ENCODE measurements at places on chromosomes 5 and 9.

GRCh38 chr9:132408521-132408920 lies 1.5 kb upstream of the CFAP77 start:
- no peak for DNase-seq

DNA sequence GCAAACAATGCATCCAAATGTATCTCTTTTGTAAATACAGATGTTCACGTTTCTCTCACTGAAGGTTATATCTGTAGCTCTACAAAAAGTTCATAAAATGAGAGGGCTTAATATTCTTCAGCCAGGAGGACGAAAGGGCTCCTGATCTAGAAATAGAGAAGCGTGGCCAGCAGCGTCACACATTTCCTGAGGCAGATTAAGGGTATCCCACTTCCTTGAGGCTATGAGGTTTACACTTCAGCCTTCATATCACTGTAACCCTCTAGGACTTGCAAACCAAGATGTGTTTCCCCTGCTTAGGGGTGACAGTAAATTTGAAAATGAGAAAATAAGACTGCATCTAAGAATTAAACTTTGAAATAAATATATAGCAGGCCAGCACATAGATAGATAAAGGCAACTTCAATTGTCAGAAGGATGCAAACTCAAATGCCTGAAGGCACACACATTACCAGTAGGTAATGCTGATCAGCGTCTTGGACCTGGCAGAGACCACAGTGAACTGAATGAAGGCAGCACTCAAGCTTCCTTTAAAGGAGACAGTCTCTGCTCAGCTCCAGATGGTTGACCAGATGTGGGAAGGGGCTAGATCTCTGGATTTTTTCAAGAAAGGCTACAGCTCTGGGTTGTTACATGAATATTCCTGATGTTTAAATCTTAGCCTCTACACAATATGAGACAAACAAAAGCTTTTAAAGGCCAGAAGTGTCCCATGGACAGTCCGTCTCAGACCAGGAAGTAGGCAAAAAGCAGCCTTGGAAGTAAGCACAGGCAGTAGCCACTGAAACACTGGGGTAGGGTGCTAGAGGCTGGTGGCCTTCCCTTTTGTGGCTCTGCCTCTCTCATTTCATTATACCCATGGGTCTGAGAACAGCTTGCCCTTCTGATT lies 197.7 kb downstream of the MCTP1 start:
- DNase-seq: no peak

DNA sequence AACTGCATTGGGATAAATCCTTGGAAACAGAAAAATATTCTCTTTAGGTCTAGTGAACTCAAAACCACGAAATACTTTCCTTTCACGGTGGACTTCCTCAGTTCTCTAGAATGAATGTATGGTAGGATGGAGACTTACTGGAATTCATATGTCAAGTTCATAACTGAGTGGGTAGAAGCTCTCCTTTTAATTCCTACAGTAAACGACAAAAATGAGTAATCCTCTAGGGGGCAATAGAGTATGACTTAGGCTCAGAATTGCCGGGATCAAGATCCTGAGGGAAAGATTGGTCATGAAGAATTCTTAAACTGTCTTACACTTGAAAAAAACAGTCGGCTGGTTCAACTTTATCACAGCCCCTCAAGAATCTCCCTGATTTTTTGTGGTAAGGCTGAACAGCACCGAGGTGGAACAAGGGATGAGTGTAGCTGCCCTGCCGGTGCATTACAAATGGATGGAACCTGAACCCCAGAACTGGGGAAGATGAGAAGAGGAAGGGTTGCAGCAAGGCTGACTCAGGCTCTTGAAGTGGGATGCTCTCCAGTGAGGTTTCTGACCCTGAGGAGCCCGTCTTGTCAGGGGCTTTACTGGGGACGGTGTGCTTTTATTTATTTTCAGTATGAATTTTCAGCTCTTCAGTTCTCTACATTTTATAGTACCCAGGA lies 14.0 kb upstream of the LOX start:
- peak; percentile 73 for DNase-seq

DNA sequence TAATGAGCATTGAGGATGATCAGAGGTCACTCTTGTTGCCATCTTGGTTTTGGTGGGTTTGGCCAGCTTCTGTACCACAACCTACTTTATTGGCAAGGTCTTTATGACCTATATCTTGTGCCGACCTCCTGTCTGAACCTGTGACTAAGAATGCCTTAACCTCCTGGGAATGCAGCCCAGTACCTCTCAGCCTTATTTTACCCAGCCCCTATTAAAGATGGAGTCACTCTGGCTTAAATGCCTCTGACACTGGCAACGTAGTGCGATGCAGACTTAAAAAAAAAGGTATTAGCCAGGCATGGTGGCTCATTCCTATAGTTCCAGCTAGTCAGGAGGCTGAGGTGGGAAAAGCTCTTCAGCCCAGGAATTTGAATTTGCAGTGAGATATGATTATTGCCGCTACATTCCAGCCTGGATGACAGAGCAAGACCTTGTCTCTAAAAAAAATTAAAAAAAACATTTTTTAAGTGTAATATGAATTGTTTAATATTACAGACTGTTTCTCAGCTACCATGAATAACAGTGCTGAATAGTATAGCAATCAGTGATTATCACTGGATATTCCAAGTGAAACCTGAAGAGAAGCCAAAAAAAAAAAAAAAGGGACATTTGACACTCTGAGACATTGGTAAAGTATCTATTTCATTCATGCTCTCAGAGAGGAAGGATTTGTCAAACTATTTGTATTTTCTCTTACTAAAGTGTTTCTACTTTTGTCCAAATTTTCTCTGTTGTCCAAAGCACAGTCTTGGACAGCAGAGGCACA lies 18.3 kb upstream of the STOM start:
- DNase-seq: no peak

DNA sequence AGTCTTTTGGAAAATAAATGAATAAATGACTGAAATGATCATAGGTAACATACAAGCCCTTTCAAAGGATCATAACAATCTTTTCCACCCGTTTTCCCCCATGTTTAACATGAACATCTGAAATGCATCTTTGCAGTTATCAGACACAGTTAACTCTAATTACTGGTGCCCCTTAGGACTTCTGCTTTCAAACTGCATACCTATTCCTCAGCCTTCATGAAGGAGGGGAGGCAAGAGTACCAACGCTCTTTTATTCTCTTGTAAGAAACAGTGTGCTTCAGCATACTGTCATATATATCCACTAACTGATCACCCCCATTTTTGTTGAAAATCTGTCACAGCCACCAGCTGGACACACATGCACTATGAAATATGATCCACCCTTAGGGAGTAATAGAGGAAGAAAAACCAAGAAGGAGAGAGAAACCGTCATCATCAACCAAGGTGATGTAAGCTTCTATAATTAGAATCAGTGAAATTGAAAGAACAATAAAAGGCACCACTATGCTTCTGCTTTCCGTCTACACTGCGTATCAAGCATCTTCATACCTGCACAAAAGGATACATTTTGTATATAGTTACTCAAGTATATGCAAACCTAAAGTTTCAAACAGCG lies 98.7 kb downstream of the RAPGEF6 start:
- DNase-seq: peak; percentile 31

GRCh38 chr5:107398703-107399102 lies 272.0 kb downstream of the EFNA5 start:
- DNase-seq: no peak

DNA sequence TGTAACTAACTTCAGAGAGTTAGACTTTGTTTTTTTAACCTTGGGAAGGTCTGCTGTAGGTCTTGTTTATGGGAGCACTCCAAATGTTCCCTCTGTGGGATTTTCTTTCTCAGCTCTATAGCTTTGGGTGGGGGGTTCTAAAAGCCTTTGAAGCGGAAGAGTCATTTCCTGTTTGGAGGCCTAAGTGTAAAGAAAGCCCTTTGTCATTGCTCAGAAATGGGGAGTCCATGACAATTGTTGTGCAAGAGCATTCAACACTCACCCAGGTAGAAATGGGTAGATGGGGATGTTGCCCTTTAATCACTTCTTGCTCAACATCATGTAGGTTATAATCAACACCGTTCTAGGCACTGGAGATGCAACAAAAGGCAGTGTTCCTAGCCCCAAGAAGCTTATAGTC lies 30.3 kb upstream of the MAST4 start:
- peak; percentile 8 for DNase-seq

GRCh38 chr9:36559036-36559695 lies 13.5 kb upstream of the MELK start:
- peak; percentile 37 for DNase-seq

- no peak for DNase-seq
These were observed 815 bp upstream of the ODF2 start for GRCh38 chr9:128454991-128455390.

All from MCF 10A (cell line).